ENCODE measurements at places on chromosomes 7 and 10.

GRCh38 chr7:106775552-106775936 lies 89.5 kb upstream of the PIK3CG start:
- no peak for DNase-seq

GRCh38 chr10:114726820-114727271 lies 68.8 kb upstream of the ABLIM1 start:
- DNase-seq: no peak

- DNase-seq: no peak
Measured at GRCh38 chr10:12438919-12439692, 89.8 kb downstream of the CAMK1D start.

DNA sequence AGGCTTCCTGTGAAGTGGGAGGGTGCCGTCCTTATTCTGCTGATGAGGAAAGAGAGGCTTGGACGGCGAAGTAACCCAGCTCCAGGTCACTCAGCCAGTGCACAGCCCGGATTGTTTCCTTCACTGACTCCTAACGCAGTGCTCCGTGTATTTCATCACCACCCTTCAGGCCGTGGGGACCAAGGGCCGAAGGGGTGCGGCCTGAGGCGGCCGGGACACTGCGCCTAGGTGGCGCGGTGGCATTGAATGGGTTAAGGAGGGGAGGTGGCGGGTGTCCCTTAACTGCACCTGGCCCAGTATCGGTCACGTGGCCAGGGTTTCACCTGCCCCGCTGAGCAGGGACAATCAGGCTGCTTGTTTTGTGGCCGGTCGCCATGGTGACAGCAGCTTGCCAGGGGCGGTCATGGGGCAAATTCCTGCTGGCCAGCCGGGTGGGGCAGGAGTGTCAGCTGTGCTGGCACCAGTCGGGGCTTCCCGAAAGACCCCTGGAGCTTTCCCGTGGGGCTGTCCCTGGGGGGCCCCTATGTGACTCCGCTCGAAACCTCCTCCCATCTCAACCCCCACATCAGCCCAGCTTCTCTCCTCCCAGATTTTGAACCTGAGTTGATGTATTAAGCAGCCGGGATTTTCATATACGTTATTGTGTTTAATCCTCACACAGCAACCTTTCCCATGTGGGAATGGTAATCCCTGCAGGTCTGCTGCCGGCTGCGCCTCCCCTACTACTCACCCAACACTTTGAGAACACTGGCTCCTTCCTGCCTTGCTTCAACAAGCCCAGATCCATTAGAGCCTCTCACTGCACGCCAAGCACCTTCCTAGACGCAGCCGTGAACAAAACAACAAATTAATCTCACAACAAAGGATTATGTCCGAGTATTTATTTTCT lies 4.4 kb upstream of the ABHD11 start:
- peak; percentile 22 for DNase-seq

- DNase-seq: no peak
Measured at GRCh38 chr7:139960157-139960556, 102.6 kb downstream of the PARP12 start.

GRCh38 chr7:27182861-27183681 lies 2.0 kb downstream of the HOXA11 start:
- DNase-seq: no peak

DNA sequence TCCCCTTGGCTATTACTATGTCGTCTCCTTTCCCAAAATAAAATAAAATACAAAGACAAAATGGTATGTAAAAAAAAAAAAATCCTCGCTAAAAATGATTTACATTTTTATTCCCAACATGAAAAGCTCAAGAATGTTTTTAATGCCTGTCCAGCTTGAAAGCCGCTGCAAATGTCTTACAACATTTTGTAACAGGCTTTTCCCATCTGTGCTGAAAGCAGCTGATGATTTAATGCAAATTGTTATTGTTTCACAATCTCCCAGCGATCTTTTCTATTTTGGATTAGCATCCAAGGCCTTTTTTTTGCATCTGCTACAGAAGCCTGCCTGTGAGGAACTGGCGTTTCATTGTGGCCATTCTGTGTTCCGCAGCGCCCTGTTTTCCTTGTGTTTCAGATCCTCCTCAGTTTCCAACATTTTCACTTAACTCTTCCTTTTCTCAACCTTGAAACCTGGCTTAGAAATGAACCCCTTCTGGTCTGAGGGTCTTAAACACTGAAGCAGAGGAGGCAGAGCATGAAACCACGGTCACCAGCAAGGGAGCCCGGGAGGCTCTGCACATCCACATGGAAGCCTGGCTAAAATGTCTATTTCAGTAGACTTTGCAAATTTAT lies 712.1 kb downstream of the PARD3 start:
- peak; percentile 86 for DNase-seq

DNA sequence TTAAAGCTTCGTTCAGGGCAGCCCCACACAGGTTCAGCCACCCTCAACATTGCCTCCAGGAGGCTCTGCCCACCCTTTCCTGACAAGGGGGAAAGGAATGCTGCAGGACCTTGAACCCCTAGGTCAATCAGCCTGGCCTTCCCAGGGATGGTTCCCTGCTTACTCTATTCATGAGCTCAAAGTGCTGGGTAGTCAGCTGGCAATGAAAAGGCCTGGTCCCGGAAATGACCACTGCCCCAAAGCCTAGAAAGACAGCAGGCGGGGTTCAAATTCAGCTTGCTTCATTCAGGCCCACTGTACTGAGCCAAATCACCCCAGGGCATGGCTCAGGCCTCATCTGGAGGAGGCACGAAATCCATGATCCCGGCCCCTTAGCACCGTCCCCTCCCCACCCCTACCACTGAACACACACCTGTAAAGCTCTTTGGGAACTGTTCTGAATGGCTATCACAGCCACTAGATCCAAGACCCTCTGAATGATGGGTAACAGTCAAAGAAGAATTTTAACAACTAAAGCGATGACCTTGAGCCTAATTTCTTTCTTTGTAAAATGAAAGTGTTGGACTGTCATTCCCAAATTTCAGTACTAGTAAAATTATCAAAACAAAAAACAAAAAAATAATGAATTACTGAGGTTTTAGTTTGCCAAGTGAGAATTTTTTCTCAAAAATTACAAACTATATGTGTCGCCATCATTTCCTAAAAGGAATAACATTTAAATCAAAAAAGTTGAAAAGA lies 1.0 kb downstream of the URGCP start:
- DNase-seq: no peak

DNA sequence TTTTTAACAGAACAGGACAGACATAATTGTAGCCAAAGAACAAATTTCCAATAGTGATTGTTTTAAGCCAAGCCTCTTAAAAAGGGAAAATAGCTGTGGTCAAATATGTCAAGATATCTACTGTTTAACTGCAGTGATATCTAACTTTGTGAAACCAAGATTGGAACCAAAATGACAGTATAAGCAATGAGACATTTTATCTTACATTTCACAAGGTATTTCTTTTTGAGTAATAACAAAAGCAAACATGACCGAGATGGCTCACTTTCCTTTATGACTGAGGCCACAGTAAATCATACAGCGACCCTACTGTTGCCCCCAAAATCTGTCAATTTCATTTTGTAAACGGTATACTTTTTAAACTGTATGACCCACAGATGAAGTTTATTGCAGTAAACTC lies 215.8 kb downstream of the MLLT10 start:
- no peak for DNase-seq

- no peak for DNase-seq
Measured at GRCh38 chr7:47666164-47666862, 84.4 kb upstream of the TNS3 start.

GRCh38 chr10:113222207-113222606 lies 272.2 kb downstream of the TCF7L2 start:
- no peak for DNase-seq

- no peak for DNase-seq
Measured at GRCh38 chr7:91325726-91326125, 61.5 kb downstream of the FZD1 start.

- no peak for DNase-seq
Measured at GRCh38 chr7:20474249-20474648, 141.2 kb upstream of the ABCB5 start.

DNA sequence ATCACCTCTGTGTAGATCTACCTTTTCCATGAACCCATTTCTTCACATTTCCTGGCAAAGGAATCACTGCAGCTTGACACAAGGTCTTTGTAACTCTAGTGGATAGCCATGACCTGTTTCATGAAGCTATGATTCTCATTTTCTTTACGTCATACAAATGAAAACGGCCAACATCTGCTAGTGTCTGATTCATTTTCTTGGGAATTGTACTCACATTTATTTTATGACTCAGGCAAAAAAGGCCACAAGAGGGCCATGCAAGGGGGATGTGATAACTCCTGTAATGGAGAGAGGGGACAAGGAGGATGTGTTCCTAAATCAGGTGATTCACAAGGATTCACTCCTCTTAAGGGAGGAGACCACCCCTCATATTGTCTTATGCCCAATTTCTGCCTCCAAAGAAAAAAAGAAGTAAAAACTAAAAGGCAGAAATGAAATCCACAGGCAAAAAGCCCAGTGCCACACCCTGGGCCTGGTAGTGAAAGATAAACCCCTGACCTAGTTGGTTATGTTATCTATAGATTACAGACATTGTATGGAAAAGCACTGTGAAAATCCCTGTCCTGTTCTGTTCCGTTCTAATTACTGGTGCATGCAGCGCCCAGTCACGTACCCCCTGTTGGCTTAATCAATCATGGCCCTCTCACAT lies 249.9 kb downstream of the IPMK start:
- no peak for DNase-seq

DNA sequence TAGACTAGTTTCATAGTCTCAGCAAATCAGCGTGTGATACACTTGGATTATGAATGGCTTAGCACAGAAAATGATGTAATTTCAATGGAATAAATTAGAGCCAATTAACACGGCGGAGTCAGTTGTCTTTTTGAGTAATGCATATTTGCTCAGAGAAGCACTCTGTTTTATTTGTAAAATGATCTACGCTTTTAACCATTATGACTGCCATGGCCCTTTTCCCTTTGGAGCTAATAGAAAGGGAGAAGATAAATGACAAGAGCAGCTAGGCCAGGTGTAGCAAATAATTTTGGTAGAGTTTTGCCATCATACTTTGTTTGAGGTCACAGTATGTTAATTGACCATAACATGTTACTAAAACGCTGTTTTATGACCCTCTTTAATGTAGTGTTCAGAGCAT lies 86.8 kb downstream of the GPR158 start:
- DNase-seq: no peak

DNA sequence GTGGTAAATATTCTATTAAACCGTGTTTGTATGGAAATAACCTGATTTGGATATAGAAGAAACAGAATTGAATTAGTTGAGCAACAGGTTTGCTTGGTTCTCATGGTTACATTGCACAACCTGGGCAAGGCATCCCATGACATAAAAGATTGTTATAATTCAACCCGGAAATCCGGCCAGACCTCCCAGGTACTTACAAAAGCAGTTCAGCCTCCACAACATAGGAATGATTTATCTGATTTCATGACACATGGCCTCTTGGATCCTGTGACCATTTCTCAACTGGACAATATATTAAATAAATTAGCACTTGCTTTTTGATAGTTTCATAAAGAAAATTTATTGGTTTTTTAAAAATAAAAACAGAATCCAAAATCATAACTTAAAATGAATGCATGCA lies 55.1 kb upstream of the PTPN12 start:
- DNase-seq: peak; percentile 39

DNA sequence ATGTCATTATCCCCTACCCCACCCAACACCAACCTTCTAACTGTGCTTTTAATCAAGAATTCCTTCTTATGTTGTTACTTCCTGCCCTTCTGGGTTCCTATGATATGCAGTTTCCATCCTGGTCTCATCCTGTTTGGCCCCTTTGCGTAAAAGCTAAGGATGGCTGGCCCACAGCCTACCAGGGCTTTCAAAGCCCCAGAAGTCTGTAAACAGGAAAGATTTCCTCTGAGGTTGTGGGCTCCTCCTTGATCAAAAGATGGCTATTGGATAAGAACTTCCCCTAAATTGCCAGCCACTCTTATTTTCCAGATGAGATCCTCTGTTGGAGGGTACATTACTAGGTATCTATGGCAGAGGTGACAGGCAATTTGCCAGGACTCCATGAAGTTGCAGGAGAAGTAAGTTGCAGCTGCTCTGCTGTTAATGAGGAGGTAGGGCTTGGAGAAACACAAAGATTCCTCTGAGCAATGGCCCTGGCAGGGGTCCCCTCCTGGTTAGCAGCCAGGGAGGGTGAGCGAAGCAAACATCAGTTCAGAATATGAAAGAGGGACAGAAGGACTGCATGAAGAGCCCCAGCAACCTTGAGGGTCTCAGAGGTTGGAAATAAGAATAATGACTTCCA lies 32.1 kb downstream of the NRP1 start:
- no peak for DNase-seq

GRCh38 chr7:142066536-142066935 lies 45.0 kb upstream of the MGAM2 start:
- DNase-seq: no peak

DNA sequence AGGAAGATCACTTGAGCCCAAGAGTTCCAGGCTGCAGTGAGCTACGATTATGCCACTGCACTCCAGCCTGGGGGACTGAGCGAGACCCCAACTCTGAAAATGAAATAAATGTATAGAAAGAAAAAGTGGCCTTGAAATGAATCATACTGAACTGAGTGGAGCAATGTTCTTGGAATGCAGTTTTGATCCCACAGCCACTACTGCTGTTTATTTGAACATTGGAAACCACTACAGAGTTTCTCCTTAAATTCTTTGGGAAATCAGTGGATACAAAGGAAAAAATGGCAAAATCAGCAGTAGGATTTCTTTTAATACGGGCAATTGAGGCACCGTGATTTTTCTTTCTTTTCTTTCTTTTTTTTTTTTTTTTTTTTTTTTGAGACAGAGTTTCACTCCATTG lies 637.4 kb downstream of the GALNT17 start:
- DNase-seq: no peak

DNA sequence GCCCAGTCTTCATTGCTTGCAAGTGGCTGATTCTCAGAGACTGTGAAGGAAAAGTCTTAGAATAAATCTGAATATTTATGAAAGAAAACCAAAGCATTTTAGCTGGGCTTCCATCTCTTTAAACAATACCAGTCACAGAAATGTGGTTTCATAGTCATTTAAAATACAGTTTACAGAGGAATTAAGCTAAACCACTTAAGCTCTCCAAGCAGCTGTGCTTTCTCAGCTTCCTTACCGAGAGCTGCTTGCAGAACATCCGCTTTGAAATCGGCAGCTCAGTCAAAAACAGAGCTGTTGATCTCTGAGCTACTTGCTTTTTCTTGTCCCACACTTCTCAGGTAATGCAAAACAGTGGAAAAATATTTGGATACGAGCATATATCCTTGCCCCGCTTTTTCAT lies 134.5 kb downstream of the DYNC1I1 start:
- no peak for DNase-seq

DNA sequence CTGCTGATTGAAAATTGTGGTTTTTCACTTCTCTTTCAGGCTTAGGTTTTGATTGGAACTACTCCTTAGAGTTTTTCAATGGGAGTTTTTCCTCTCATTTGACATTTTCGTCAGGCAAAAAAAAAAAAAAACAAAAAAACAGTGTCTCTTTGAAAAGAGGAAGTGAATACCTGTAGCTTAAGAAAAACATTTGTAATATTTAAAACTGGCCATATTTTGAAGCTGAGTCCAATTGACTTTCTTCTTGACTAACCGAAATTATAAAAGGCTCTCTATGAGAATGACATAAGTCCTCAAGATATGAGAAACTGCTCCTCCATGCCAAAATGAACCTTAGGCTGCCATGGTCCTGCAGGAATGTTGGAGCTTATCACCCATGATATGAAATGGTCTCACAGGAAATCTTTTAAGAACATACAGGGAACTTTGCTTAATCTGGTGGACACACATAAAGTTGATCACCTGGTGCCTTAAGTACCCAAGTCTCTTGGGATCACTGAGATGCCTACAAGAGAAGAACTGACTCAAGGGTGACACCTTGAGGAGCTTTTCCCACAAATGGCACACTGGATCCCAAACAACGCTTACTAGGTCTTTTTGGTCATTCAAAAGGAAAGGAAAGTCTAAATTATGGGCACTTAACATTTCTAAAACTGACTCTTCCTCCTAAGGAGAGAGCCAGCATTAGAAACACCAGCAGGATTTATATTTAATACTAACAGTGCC lies 263.4 kb downstream of the CDC14C start:
- no peak for DNase-seq
